ENCODE measurements at places on chromosomes 6 and 20.

DNA sequence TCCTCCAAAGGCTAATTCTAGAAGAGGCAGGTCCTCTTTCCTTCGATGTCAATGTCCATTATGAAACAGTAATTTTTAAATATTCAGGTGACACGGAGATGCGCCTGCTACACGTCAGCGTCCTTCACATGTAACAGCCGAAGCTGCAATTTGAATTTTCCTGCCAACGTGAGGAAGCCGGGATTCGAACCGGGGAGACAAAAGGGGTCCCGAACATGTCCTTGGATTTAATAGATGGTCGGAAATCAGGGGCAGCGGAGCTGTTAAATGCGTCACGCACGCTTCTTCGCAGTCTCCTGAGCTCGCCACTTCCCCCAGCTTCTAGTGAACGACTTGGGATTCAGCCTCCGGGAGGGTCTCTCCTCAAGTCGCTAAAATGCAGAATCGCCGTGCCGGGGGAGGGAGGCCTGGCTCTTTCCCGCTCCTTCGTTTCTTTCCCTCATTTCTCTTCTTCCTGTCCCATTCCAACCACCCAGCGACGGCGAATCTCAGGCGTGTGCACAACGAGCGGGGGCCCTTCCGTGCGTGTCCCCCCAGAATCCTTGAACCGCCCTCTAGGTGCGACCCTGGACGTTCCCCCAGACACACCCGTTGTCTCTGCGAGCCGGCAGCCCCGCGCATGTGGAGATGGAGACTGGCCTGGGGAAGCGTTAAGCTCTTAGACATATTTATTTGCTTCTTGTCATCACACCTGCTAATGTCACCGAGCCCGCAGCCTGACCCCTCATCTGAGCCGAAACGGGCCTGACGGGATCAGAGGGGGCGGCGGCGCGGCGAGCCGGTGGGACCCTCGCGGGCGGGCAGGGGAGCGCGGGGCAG, 1.3 kb upstream of the FOXC1 start:
- DNase-seq = no peak

GRCh38 chr6:26295691-26296555, 69.1 kb upstream of the BTN3A2 start:
- peak; percentile 92 for DNase-seq

- no peak for DNase-seq
Observed at GRCh38 chr20:62366370-62367135, 559 bp downstream of the LAMA5 start.

DNA sequence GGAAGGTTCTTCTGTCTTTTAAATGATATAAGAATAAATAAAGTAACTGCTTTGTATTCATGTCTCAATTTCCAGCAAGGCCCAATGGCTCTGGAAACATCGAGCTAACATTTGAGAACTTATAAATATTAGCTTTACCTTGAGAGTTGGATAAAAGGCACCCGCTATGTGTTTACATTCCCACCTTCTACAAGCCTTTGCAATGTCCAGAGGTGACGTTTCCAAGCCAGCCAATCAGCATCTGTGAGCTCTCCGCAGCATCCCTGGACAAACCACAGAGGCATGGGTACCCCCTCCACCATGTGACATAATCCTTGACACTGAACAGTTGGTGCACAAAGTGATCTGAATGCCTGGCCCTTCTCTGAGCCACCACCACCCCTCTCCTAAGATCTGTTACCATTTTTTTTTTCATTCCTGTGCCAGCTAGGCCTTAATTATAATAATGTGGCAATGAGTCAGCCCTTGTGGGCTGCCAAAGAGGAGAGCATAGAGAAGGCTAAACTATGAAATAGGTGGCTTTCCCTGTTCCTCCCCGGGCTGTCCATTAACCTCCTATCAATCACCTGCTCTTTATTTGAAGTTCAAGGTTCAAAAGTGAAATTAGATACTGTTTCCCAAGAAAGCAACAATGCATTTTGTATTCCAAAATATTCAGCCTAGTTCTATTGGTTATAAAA, 4.1 kb downstream of the CBLN4 start:
- DNase-seq = no peak

Measured in keratinocyte (primary cell).